ENCODE measurements at places on chromosomes 12 and 14.

GRCh38 chr12:132542661-132543060, 52.7 kb downstream of the FBRSL1 start:
- no peak for DNase-seq

GRCh38 chr14:86179980-86180379, 650.0 kb downstream of the FLRT2 start:
- DNase-seq, result no peak

GRCh38 chr12:104951759-104952509, 6.2 kb downstream of the SLC41A2 start:
- DNase-seq, result no peak

GRCh38 chr12:81944886-81945285, 185.7 kb upstream of the PPFIA2 start:
- DNase-seq, result no peak

DNA sequence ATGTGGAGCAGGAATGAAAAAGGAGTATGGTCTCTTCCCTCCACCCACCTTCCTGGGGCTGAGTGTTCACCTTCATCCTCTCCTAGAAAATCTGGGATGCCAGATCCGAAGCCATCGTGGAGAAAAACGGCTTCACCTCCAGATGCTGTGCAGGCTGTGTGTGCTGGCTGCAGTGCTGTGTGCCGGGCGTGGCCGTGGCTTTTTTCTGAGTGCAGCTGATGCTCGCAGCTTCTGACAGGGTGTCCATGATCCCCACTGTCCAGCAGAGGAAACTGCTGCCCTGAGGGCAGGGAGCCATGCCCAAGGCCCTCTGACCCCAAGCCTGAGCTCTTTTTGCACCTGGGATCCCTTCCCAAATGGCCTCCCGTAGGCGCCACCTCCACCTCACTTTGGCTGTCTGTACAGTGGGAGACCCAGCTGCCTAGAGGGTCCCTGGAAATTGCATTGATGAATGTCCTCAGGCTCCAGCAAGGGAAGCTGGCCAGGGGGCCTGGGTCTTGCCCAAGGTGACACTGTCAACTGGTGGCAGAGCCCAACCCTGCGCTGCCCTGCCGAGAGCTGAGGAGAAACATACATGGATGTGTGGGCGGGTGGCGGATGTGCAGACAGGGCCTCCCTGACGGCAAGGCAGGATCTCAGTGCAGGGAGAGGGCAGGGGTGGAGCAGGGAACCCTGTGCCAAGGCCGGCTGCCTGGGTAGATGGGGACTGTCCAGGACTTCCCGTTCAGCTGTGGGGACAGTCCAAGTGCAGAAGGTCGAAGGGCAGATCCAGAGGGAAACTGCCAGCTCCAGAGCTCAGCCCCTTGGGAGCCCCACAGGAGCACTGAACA, 53.3 kb downstream of the BEGAIN start:
- no peak for DNase-seq

DNA sequence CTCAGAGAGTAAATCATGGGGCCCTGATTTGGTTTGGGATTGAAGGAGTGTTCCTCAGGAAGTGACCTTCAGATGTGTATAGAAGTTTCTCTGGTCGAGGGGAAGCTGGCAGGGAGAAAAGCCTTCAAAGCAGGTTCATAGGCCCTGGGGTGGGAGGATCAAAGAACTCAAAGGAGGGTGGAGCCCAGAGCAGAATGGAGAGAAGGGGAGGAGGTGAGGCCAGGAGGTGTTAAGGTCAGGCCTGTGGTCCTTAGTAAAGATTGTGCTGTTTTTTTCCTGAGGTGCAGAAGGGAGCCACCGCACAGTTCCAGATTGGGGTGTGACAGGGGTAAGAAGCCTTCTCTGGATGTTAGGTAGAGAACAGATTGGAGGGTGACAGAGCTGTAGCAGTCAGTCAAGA, 9.7 kb upstream of the CFAP251 start:
- no peak for DNase-seq

- no peak for DNase-seq
Measured at GRCh38 chr12:57240926-57241401, 10.0 kb downstream of the STAC3 start.

DNA sequence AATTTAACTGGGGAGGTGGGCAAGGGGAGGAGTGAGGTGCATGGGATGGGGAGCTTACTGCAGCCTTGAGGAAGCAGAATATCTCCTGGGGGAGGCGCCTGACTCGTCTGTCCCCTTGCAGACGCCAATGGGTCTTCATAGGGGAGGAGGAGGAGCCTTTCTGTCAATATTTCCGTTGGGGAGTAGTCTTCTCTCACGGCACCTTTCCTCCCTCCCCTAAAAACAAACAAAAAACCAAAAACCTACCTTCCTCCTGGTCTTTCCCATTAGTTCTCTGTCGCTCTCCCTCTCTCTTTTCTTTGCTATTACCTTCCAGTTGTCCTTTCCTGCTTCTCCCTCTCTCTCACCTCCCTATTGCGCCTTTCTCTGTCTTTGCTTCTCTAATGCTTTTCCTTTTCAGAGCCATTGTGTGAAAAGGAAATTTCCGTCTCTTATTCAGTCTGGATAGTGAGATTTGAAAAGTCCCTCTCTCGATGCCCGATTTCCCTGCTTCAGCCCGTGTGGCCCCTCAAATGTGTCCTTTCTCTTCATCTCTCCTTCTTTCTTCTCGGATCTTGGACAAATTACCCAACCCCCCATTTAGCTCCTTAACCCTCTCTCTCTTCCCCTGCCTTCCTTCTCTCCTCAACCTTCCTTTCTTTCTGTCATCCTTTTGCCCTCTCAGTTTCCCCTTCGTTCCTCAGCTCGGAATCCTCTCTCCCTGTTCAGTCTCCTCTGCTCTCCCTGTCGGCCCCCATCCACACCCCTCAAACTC, 5.9 kb downstream of the GPR84 start:
- DNase-seq, result no peak

DNA sequence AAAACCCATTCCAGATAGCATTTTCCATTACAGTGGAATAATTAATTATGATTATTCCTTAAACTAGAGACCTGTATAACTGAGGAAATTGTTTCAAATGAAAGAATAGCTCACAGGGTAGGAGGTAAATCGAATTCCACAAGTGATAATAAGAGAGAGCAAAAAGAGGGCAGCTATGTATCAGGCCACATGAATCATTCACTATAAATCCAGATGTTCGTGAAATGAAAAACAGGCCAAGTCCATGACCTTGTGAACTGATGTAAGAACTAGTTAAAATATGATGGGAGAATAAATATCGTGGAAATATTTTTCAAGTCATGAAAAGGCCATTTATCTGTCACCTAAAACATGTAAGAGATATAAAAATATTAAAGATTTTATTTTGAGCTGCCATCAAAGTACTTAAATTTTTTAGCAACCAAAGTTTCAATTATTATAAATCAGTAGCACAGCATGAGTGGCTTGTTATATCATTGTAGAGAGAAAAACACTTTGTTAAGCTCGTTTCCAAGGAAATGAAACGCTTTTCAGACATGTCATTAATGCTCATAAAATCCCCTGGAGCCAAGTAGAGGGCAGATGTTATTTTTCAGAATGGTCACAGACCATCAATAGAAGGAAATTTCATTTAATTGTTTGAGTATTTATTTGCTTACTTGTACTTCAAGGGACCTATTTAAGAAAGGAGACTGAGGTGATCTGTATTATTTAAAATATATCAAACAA, 120.6 kb upstream of the CDKN3 start:
- DNase-seq, result no peak

All from stimulated activated CD4-positive, alpha-beta T cell treated with anti-CD3 and anti-CD28 coated beads, Interleukin-12 subunit alpha, Interleukin-12 subunit beta, amount 100 ng/mL, for 24 hours (primary cell).